Bronchial epithelial cell (primary cell): ENCODE measurements at places on chromosomes 3 and 15.

DNA sequence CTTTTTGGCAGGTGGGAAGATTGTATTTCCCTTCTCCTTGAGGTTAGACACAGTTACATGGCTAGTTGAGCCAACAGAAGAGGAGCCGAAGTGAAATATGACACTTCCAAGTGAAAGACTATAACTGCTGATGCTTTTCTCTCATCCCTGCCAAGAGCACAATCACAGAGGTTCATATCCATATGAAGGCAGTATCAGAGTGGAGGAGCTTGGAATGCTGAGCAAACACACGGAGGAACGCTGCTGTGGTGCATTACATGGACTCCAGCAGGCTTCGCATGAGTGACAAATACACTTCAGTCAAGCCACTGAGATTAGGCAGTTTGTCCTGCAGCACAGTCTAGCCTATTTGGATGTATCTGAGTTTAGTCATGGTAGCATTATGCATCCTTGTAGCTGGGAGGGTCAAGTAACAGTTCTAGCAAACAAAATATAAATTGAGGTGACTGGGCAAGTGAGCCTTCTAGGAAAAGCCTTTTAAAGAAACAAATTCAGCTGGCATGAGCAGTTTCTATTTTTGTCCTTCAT, 5.4 kb downstream of the IQCF6 start:
- DNase-seq, result no peak

- DNase-seq, result no peak
Observed at GRCh38 chr3:196323691-196324090, 5.7 kb upstream of the DYNLT2B start.

DNA sequence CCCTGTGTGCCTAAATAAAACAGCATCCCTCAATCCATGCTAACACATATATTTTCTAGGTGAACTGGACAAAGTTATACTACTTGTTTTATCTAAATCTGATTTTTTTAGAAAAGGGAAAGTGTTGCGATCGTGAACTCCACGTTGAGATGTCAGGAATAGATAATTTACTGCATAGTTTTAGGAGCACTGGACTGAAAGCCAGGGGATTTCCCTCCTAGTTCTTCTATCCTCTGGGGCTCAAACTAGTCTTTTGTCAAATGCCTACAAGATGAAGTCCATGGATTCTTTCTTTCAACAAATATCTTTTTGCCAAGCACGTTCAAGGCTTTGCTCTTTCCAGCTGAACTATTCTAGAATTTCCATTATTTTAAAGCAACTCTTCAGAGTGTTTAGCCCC, 617 bp upstream of the HPS3 start:
- DNase-seq, result peak; percentile 8

GRCh38 chr3:13713396-13713795, 164.5 kb downstream of the FBLN2 start:
- DNase-seq, result no peak
